IPS DF 6.9 (cell line): ENCODE measurements at places on chromosomes 5 and 9.

GRCh38 chr9:86669422-86669821, 277.9 kb downstream of the GAS1 start:
- DNase-seq: no peak

- no peak for DNase-seq
Observed at GRCh38 chr9:12464910-12465512, 228.2 kb upstream of the TYRP1 start.

GRCh38 chr9:81858657-81859430, 69.4 kb upstream of the SPATA31D4 start:
- DNase-seq: no peak

DNA sequence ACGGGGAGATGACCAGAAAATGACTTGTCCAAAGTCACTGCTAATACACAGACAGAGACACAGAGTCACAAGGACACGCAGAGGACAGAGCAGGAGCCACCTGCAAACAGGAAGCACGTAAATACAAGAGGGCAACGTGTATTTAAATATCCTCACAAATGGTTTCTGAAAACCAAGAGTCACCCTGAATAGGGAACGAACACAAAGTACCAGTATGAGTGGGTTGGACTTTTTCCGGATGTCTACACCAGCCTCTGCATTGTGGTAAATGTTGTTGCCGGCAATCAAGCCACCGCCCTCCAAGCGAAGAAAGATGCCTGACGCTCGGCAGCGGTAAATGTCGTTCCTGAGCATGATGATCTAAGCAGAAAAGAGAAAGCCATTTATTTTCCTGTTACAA, 44.5 kb downstream of the FBXO10 start:
- no peak for DNase-seq

DNA sequence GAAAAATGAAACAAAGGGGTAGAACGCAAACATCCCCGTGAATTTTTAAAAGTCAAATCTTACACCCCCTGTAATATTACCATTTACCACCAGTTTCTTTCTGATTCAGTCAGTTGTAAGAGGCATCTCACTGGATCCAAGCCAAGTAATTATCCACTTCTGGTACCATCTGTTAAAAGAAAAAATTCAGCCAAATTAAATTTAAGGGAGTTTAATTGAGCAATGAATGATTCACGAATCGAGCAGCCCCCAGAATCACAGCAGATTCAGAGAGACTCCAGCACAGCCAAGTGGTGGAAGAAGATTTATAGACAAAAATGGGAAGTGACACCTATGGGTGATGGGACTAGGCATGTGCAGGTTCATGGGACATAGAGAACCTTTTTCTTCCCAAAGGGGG, 29.9 kb upstream of the MTMR12 start:
- DNase-seq: no peak

GRCh38 chr9:116686135-116686534, 970 bp upstream of the TRIM32 start:
- DNase-seq: no peak

GRCh38 chr9:124327491-124327890, 69.7 kb downstream of the NEK6 start:
- DNase-seq: no peak

DNA sequence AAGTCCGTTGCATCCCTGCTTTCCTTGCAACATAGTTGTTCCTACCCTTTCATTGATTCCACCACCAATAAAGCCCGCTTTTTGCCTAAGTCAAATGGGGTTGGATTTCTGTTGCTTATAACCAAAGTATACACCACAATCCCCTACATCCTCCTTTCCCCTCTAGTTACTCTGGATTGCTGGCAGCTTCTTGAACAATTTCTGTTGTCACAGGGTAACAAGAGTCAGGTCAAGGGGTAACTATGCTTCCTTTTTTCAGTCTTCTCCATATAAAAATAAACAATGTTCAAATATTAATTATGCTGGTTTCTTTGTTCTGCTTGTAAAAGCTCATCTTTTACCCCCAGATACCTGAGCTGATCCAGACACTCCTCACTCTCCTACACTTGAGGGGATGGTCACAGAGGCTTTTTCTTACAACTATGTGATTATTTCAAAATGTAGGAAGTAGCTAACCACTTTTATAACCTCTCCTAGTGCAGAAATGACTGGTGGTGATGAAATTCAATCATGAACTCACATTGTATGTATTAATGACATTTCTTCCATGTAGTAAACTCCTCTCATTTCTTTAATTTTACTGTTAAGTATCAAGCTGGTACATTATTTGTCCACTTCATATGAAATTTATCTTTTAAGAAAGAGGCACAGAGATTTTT, 136.5 kb downstream of the SNX18 start:
- DNase-seq: no peak

DNA sequence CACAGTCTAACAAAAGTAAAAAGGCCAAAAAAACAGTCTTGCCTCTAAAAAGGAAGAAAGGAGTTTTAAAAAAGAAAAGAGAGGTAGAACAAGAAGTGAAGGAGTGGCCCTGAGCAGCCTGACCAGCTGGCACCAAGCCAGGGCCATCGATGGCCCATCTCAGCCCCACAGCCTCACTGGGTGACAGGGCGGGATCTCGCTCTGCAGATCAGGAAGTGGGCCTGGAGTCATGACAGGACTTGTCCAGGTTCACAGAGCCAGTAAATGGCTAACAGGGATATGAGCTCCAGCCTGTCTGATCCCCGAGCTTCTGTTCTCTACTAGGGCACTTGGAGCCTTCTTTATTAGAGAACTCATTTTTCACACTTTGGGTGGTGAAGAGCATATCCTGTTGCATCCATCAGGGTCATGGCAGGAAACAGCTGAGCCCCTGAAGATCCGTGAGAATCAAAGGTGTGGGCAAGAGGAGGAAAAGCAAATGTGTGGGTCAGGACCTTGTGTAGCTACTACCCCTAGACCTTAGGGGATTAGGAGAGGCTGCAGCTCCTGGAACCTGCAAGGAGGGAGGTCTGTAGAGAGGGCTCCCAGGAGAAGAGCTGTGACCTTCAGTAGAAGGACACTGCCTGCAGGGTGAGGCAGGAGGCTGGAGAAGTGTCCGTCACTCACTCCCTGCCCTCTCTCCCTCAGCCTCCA, 299.0 kb upstream of the MSX2 start:
- DNase-seq: no peak

GRCh38 chr5:136518814-136519213, 153.5 kb upstream of the TRPC7 start:
- DNase-seq: no peak
